ENCODE measurements at places on chromosomes 3 and 15.

DNA sequence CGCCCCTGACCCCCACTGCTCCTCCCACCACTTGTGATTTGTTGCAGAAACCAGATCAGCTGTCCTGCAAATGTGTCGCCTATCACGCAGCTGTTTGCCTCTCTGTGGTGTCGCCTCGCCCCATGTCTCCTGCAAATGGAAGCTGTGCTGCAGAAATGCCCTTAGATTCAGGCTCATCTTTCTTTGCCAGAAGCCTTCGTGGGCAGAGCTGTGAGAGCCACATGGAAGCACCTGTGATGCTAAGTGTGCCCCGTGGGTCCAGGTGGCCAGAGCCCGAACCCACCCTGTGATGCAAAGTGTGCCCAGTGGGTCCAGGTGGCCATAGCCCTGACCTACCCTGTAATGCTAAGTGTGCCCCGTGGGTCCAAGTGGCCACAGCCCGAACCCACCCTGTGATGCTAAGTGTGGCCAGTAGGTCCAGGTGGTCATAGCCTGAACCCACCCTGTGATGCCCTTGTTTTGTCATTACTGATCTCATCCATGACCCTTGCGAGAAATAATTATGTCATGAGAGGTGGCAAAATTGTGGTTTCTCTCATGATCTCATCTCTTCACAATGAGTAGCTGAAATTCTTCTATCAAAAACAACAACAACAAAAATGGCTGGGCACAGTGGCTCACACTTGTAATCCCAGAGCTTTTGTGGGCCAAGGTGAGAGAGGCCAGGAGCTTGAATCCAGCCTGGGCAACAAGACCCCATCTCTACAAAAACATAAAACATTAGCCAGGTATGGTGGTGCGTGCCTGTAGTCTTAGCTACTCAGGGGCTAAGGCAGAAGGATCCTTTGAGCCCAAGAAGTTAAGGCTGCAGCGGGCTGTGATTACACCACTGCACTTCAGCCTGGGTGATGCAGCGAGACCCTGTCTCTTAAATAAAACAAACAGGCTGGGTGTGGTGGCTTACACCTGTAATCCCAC lies 187.4 kb downstream of the GOLGA6L6 start:
- no peak for DNase-seq

DNA sequence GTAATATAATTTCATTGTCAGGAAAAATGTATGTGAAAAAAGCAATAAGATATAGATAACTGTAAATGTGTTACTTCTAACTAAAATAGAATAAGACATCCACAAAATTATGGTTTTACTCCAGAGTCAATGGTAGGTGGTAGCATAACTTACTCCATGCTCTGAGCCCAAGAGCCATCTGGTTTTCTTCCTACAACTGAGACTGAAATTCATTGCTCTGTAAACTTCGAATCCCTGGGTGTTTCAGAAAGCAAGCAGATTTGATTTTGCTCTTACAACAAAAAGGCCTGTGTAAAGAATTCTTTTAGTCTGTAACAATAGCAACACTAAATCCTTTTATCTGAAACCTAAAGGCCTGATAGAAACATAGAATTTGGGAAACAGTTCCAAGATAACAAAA lies 805.9 kb downstream of the AGBL1 start:
- no peak for DNase-seq

- peak; percentile 36 for DNase-seq
Measured at GRCh38 chr15:82647045-82647834, at the start of gene CPEB1. CPEB1 (minus strand) TSS chr15:82647363; CDS start chr15:82628459, 18,904 bp downstream.

DNA sequence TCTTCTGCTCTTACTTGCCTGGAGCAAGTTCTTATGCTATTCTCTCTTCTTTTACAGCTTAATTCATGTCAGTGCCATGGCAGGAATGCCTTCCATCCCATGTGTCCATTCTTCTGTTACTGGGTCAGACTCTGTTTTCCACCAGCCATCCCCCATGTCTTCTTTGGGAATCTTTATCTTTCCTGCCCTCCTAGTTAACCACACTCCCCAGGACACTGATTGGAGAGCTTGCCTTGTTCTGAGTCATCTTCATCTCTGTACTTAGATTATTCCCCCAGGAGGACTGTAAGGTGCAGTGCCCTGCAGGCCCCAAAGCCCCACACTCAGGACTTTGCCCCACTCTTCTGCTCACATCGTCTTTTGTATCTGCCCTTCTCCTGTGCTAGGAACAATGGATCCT lies 3.6 kb downstream of the ABHD17C start:
- DNase-seq: no peak

DNA sequence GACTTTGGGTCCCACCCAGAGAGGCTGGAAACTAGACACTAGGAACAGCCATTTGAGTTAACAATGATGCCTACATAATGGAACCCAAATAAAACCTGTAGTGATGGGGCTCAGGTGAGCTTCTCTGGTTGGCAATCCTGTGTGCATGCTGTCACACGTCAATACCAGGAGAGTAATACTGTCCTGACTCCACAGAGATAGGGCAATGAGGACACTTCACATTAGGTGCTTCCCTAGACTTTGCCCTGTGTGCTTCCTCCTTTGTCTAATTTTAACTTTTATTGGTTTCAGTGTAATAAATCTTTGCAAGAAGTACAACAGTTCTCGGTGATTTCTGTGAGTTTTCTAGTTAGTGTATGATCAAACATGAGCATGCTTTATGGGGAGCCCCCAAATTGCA lies 281.8 kb upstream of the ARRDC4 start:
- DNase-seq: no peak

- no peak for DNase-seq
Measured at GRCh38 chr15:90933301-90933700, 952 bp upstream of the HDDC3 start.

GRCh38 chr15:67550522-67550921 lies 8.0 kb downstream of the MAP2K5 start:
- DNase-seq: no peak

- no peak for DNase-seq
Measured at GRCh38 chr3:183085634-183086390, 13.5 kb downstream of the MCCC1 start.

DNA sequence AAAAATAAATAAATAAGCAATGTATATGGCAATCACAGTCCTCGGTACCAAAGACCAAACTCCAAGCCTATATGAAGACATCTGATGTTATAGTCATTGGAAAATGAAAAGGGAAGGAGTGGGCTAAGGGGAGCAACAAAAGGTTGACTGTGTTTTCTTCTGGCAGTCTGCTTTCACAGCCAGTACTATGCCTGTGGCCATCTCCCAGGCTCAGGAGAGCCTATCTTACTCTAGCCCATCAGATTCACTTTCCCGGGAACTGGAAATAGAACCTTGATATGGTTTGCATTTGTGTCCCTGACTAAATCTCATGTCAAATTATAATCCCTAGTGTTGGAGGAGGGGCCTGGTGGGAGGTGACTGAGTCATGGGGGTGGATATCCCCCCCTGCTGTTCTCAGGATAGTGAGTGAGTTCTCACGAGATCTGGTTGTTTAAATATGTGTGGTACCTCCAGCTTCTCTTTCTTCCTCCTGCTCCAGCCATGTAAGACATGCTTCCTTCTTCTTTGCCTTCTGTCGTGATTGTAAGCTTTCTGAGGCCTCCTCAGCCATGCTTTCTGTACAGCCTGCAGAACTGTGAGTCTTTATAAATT lies 105.3 kb downstream of the PLCH1 start:
- no peak for DNase-seq
